ENCODE measurements at places on chromosomes 2 and 18.

- no peak for DNase-seq
Observed at GRCh38 chr2:169141713-169142352, 72.5 kb downstream of the DHRS9 start.

DNA sequence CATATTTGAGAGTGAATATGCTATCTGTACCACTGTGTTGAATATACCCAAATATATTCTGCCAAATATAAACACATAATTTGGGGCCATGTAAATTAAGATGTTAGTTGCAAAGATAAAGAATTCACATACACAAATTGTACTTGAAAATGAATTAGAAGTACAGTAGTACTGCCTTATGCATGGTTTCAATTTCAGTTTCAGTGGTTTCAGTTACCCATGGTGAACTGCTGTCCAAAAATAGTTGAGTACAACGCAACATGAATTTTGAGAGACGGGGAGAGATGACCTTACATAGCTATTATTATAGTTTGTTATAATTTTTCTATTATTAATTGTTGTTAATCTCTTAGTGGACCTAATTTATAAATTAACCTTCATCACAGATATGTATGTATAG lies 1313.0 kb upstream of the FAM98A start:
- DNase-seq, result no peak

DNA sequence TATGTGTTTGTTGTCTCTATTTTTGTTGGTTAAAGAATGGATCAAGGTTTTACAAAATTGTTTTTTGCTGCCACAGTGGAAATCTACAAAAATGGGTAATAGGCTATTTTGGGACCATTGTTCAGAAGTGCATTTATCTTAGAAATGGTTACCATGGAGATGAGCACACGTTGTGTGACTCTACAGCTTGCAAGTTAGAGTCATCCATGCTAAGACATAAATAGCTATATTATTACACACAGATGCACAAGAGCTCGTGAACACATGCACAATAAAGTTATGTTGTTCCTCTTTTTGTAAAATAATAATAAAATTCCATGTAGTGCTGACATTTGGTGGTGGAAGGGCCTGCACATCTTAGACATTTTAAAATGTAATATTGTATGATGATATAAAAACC lies 15.5 kb upstream of the DUSP19 start:
- no peak for DNase-seq

DNA sequence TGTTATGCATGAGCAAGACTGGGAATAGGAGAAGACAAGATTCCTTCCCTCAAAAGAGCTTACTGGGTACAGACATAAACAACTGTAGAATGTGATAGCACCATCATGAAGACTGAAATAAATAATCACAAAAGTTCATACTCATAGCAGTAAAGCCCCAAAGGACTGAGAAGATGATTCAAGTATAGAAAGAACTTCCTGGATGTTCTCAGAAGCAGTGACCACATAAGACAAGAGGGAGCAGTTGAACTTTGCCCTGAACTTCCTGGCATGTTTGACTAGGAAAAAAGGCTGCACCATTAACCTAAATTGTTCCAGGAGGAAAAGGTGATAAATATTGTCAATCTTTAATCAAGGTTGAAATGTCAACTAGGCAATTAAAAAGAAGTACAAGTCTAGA lies 57.8 kb upstream of the CCDC141 start:
- DNase-seq, result no peak

DNA sequence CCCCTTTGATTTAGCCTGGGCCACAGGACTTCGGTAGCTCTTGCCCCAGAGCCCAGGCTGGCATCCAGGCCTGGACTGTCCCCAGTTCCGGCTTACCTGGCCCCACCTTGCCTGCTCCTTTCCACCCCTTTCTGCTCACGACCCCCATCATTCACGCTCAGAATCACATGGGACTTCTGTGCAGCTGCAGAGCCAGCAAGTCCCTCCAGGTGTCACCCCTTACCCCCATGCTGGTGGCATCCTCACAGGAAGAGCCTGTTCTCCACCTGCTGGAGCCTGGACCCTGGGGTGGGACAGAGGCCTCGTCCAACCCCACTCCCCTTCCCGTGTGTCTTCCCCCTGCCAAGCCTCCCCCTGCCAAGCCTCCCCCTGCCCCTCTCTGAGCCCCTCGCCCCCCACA lies 7.9 kb upstream of the KCNIP3 start:
- no peak for DNase-seq

DNA sequence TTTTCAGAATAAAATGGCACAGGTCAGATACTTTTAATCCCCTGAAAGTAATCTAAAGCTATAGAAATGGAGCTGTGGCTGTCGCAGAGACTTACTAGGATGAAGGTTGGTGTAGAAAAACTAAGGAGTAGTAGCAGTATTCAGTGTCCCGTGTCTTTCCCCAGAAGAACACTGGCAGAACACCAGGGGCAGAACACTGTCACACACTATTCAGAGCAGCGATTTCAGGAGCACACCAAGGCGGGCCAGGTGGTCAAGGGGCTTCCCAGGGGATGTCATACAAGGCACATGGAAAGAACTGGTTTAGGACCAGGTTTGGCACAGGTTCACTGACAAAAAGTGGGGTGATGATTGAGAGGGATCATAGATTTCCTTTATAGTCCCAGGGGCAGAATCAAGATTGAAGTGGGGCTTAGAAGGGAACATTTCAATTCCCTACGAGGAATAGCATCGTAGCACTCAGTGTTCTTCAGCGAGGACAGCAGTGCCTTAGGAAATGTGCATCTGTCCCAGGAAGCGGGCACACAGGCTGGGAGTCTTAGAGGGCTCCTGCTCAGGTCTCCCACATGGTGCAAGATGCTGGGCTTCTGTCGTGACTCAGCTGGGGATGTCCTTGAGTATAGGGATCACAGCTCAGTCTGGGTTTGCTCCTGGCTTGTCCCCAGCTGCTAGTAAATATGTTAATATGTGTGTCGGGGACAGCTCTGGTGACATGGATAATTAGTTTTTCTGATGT lies 22.6 kb downstream of the BCL2L11 start:
- DNase-seq, result no peak

GRCh38 chr2:10977003-10977402 lies 65.3 kb downstream of the KCNF1 start:
- no peak for DNase-seq

GRCh38 chr2:134934641-134935040 lies 16.0 kb downstream of the CCNT2 start:
- DNase-seq, result no peak

DNA sequence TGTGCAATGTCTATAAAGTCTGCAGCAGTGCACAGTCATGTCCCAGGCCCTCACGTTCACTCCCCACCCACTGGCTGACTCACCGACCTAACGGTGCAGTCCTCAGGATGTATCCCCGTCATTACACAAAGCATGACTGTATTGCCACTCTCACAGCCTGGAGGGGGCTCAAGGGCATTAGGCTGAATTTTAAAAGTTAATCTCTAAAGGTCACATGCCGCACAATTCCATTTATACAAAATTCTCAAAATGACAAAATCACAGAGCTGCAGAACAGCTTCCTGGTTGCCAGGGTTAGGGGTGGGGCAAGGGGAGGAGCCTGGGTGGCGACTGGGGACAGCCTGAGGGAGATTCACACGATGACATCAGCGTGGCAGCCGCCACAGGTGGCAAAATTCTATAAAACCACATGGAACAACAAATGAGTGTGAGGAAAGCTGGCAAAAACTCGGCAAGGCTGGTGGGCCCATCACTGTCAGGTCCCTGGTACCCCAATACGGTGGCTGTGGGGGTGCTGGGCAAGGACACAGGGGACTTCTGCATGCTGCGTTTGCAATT lies 97.6 kb downstream of the NDUFA10 start:
- DNase-seq, result peak; percentile 42

DNA sequence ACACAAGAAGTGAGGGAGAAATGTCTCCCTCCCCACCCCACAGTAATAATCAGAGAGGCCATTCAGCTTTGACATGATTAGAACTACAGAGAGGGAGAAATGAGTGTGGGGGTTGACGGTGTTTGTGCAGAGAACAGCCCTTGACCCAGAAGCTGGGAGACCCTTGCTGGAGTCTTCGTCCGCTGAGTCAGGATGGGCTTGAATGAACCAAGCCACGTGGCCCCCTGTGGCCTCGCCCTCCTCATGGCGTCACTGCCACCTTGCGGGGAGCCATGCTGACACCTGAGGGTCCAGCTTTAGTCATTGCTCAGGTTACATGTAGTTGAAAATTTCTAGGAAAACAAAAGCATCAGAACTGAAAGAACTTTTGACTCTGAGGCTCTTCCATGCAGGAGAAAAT lies 101.2 kb downstream of the DGKD start:
- DNase-seq, result no peak

DNA sequence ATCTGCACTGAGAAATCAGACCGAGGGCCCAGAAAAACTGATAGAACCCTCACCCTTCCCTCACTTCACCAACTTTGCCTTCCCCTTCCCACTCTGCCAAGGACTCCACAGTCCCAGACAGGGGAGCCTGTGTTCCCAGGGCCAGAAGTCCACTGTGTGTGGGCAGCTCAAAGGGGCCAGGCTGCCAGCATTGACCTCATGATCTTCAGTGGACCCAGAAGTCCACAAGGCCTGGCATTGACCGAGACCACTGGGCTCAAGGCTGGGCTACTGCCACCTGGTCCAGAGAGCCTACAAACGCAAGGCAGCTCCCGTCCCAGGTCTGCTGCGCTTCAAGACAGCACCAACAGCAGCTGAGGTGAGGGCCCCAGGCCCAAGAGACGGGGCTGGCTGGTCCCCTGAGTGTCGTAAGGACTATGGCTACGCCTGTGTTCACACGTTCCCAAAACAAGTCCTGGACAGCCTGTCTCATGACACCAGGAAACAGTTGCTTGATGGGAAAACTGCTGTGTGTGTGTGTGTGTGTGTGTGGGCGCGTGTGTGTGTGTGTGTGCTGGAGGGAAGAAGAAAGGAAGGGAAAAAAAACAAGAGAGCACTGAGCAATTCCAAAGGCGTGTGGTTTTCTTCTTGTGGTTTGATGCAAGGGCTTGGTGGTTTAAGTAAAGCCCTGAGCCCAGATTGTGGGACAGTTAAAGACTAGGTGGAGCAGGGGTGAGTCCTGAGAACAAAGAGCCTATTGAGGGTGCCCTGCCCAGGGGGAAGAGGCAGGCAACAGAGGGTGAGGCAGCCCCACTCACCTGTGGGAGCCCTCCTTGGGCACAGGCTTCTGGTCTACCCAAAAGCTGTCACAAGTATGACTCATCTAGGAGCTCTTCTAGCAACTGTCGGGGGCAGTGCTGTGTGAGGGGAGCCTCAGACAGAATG lies 46.6 kb upstream of the ZBTB7C start:
- DNase-seq, result no peak

GRCh38 chr2:121263996-121264715 lies 20.8 kb downstream of the TFCP2L1 start:
- DNase-seq, result no peak

GRCh38 chr2:584863-585823 lies 92.1 kb downstream of the TMEM18 start:
- no peak for DNase-seq

GRCh38 chr2:204691911-204692510 lies 146.7 kb downstream of the PARD3B start:
- DNase-seq, result peak; percentile 51

DNA sequence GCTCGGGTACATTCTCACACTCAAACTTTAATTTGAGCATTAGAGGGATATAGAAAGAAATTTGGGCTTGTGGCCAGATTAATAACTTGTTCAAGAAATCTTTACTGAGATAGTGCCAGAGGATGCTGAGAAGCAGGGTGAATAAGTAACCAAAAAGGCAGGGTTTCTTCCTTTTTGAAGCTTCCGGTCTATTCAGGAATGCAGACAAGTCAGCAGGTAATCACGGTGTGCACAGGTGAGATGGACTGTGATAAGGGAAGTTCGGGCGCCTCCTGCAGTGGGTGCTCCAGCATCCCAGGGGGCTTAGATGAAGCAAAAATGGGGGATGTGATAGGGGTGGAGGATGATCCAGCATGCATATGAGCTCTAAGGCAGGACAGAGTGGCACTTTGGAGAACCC lies 44.9 kb upstream of the CYP1B1 start:
- no peak for DNase-seq

GRCh38 chr2:111662039-111662770 lies 221.8 kb downstream of the ANAPC1 start:
- no peak for DNase-seq

DNA sequence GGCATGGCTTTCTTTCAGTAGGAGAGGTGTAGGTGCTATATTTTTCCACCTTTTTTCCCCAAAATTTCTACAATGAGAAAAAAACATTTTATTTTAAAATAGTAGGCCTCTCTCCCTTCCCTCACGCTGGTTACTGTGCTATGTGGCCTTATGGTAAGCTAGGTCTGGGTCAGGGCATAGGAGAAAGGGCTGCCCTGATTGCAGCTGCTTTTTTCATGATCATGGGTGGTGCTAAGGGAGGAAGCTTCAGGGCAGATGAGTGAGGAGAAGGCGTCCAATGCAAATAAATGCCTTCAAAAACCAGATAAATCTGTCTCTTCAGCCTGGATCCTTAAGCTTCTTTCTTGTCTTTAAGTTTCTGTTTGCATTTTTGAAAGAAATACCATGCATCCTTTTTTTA lies 246.4 kb downstream of the ALPK2 start:
- DNase-seq, result no peak

DNA sequence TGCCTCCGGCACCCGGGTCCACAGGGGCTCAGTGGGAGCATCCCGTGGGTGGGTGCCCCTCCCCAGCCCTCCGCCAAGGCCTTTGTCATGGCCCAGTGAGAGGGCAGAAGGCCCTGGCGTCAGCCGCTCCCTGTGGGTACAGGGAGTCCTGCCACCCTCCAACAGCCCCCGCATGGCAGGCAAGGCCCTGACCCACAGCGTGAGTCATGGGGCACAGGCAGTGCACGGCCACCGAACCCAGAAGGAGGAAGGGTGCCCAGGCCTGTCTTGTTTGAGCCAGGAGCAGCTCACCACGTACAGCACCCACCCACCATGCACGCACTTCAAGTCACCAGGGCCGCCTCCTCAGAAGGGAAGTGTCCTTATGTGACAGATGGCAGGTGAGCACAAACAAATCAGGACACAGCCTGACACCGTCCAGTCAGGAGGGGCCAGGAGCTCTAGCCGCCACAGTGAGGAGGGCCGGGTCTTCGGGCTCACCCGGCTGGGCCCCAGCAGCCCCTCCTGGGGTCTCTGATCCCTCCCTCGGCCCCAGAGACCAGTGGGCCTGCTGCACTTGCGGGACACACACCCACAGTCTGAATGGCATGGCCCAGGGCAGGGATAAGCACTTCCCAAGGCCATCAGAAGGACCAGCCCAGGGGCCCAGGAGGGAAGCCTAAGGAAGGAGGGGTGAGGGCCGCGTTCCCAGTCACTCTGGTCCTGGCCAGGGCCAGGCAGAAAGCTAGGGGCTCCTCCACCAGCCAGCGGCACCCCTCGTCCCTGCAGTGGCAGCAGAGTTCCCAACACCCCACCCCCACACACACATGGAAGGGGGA lies 25.8 kb downstream of the BIN1 start:
- DNase-seq, result no peak

DNA sequence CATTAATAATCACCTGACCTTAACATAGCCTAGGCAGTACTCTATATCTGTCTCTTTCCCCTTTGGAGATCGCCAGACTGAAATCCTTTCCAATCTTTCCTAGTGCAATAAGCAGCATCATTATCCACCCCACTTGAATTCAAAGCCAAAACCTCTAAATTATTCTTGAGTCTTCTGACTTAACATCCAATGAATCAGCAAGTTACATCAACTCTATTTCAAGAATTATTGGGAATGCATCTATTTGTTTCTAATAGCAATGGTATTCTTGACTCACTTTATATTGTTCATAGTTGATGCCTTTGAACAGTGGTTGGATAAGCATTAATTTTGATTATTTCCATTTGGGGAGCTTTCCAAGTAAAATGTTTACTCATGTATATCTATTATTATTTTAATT lies 144.8 kb downstream of the ZNF804A start:
- no peak for DNase-seq

All from ureter (tissue), 1 donor.